ENCODE measurements at places on chromosomes 4 and X.

- no peak for DNase-seq
Observed at GRCh38 chrX:106007815-106008214, 30.7 kb downstream of the SERPINA7 start.

DNA sequence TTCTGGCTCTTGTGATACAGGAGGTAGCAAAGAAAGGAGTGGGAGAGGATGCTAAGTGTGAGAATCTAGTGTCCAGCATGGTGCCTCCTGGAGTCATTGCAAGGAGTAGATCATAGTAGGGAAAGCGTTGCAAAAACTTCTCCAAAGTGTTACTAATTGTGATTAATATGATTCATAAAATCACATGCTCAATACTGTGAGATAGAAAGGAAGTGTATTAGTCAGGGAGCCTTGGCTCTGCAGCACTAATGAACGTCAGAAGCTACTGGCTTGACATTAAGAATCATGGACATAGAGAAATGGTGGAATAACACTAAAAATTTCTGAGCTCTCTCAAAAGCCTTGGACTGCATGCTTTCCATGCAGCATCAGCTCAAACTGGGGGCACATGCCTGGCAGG lies 299.1 kb downstream of the EVC2 start:
- no peak for DNase-seq

GRCh38 chr4:17930256-17930655 lies 91.3 kb downstream of the LCORL start:
- DNase-seq = no peak

DNA sequence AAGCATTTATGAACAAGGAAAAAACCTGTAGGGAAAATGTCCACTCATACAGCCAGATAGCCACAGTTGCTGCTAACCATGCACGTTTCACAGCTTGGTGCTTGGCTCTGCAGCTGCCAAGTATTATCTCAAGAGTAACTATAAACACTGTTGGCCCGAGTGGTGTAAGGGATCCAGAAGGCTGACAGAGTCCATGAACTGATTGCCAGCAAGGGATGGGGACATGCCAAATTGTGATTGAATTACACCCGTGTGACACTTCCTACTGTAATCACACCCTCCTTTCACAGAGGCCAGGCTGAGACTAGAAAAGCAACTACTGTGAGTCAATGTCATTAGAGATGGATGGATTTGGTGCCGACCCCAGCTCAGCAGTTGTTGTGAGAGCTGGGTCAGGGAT lies 223.9 kb upstream of the ANKRD50 start:
- DNase-seq = no peak

DNA sequence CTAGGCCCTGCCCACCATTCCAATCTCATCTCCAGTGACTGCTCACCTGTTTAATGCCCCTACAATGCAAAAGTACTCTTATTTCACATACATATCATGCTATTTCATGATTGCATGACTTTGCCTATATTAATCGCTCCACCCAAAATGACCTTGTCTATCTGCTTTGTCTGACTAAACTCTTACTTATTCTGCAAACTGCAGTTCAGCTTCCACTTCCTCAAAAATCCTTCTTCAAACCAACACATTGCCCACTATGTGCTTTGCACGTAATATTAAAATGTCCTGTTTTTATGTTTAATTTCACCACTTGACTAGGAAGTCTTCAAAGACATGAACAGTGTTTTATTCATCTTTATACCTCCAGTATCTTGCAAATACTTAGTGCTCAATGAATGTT lies 229.6 kb downstream of the OPHN1 start:
- no peak for DNase-seq

GRCh38 chrX:40237731-40238178 lies 140.0 kb upstream of the BCOR start:
- no peak for DNase-seq

DNA sequence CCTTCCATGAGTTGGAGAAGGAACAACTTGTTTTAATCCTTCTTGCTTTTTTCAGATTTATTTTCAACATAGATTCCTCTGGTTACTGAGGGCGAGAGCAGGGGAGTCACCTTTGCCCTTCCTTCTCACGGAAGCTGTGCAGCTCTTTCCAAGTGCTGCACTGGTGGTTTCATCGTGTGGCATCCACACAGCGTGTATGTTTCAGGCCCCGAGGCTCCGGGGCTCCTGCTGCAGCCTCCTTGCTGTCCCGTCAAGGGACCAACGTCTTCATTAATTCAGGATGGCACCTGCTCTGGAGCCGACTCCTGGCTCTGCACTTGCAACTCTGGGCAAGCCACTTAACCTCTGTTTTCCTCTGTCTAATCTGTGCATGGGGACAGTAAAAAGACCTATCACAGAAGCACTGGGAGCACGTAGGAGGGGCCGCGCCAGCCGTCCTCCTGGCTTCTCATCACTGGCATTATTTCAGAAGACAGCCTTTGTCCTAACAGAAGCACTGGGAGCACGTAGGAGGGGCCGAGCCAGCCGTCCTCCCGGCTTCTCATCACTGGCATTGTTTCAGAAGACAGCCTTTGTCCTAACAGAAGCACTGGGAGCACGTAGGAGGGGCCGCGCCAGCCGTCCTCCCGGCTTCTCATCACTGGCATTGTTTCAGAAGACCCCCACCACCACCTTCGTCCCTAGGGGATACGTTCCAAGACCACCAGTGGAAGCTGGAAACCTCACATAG lies 117.8 kb upstream of the NKX1-1 start:
- DNase-seq = no peak

- DNase-seq = no peak
Observed at GRCh38 chr4:118348886-118349285, 3.9 kb downstream of the PRSS12 start.

DNA sequence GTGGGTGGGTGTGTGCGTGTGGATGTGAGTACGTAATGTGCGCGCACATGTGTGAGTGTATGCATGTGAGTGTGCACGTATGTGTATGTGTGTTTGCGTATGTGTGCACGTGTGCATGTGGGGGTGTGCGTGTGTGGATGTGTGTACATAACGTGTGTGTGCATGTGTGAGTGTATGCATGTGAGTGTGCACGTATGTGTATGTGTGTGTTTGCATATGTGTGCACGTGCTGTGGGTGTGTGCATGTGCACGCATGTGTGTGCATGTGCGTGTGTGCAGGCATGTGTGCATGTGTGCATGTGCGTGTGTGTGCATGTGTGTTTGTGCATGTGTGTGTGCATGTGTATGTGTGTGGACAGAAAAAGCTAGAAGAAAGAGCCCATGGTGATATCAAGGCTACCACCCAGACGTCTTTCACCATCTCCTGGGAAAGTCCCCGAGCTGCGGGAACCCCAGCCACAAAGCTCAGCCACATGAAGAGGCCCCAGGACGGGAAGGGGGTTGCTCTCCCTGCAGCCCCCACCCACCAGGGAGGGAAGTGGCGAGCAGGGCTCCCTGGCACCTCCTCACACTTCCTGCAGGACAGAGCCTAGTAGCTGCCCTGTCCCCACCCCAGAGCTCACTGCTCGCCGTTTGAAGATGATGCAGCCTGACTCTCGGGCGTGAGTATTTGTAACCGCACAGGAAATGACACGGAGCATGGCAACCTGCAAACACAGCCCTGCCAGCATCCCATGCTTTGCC lies 108.3 kb downstream of the DCTD start:
- DNase-seq = peak; percentile 38

- no peak for DNase-seq
Observed at GRCh38 chrX:13651150-13651549, 1.8 kb upstream of the TCEANC start.

Data from activated gamma-delta T cell treated with Interleukin-2 at 50 U/mL for 16 hours (primary cell).